ENCODE measurements at places on chromosomes 7 and 10. TPM values are rescaled to one million over a fixed set of nuclear protein-coding genes. Genes with fewer than 3 reads are reported as not detected.

Gene BAZ1B
- total RNA-seq, result 90.2 TPM

Gene SPDYE2
- not detected for total RNA-seq

Gene SLC18A3
- total RNA-seq, result not detected

Gene TMEM225B
- 0.58 TPM for total RNA-seq

Gene INA
- total RNA-seq, result 0.32 TPM

Gene IL6
- total RNA-seq, result 4.5 TPM

Gene SAP25
- 9.9 TPM for total RNA-seq

Gene MINDY4
- 1.4 TPM for total RNA-seq

Gene FFAR4
- not detected for total RNA-seq

Gene NAT16
- total RNA-seq, result not detected
